ENCODE measurements at places on chromosomes 6 and 20. TPM values are rescaled to one million over a fixed set of nuclear protein-coding genes. Genes with fewer than 3 reads are reported as not detected.

DNA sequence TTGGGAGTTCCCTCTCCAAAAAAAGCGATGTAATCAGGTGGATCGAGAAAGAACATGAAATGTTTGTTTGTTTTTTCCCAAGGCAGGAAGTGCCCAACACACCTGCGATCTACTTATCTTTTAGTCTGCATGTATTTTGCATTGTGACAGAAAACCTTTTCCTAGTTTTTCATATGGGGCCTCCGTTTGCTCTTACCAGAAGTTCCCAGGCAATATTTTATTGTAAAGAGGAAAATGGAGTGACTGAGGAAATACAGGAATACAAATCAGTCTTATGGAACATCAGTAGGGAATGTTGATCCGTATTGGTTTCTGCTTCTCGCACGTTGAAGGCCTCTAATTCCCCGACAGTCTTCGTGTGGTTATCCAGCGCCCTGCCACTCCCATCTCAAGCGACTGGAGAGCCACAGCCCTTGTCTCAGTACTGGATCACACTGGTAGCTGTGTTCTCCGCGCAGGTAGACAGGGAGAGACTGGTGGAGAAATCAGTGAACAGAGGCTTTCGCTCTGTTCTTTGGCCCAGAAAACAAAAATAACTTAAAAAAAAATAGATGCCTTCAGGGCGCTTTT lies 107.4 kb downstream of the TRIM27 start:
- DNase-seq: no peak

- DNase-seq: no peak
Measured at GRCh38 chr6:142562865-142563264, 261.1 kb downstream of the ADGRG6 start.

GRCh38 chr6:138302554-138302953 lies 75.2 kb upstream of the SMIM28 start:
- no peak for DNase-seq

GRCh38 chr20:37362821-37363220 lies 16.9 kb downstream of the SRC start:
- no peak for DNase-seq

- no peak for DNase-seq
Measured at GRCh38 chr6:135985471-135985870, 134.0 kb downstream of the PDE7B start.

- no peak for DNase-seq
Measured at GRCh38 chr6:13298446-13298845, 29.9 kb downstream of the TBC1D7 start.

- DNase-seq: no peak
Measured at GRCh38 chr6:140546640-140547039, 1172.2 kb upstream of the CITED2 start.

DNA sequence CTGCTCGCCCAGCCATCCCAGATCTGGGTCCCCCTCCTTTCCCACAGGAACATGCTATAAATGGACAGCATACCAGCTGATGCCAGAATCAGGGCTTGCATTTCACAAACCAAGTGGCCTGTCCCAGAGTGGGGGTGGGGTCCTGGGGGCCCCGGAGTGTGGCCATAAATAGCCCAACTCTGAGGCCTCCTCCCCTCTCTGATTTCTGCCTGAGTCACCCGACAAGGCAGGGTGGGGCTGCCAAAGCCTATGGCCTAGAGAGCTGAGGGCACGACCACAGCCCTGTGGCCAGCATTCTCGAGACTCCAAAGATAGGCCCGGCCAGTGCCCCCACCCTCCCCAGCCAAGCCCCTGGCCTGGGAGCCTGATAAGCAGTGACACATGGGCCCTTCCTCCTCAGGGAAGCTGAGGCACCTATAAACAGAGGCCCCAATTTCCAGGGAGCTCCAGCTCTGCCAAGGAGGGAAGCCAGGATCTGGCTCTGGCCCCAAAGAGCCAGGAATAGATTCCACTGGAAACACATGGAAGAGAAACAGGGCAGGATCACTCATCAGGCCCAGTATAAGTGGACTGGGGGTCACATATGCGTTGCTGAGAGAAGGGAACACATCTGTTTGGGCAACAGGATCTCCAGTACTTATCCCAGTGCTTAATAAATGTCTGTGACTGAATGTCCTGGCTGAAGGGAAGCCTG lies 20.3 kb downstream of the SNTA1 start:
- no peak for DNase-seq

GRCh38 chr20:38202153-38202981 lies 37.3 kb upstream of the TGM2 start:
- DNase-seq: no peak

DNA sequence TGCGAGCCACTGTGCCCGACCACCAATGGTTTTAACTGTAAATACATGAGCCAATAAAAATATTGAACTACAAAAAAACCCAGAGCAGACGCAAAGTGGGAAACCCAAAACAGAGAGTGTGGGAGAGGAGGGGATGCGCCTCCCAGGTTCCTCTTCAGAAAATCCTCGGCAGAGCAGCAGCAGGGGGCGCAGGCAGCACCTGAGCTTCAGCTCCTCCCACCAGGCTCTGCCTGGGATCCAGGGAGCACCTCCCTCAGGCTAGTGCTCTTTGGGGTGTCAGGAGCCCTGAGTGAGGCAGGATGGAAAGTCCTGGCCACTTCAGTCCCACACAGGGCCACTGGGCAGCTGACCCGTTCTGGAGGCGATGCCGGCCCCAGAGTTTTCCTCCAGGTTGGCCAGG lies 536.9 kb upstream of the CDH4 start:
- peak; percentile 9 for DNase-seq

DNA sequence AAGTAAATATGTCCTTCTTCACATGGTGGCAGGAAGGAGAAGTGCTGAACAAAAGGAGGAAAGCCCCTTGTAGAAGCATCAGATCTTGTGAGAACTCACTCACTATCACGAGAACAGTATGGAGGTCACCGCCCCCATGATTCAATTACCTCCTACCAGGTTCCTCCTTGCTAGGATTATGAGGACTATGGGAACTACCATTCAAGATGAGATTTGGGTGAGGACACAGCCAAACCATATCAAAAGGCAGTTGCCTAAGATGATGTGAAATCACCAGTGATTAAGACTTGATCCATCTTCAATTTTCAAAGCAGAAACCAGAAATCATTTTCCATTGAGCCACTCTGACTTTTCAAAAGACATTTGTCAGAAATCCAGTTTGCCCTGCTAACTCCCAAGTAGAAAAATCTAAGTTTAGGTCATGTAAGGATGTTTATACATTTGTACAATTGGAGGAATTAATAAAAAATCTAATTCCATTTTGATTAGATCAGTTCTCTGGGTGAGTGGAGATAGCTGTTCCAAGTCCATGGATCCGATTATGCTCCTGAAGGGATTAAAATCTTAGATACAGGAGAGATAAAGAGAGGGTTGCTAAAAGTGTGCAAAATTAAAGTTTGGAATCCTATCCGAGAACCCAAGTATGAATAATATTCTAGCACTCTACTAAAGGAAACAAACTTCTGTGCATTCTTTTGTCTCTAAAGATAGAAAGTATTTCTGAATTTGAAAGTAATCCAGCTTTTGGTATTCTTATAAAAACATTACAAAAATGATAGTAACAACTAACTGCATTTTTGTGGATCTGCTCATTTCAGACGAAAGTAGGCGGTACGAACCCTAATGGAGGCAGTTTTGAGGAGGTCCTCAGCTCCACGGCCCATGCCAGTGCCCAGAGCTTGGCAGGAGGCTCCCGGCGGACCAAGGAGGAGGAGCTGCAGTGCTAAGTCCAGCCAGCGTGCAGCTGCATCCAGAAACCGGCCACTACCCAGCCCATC lies 39.5 kb downstream of the HDDC2 start:
- DNase-seq: no peak

- no peak for DNase-seq
Measured at GRCh38 chr6:148839044-148839443, 92.2 kb downstream of the UST start.

DNA sequence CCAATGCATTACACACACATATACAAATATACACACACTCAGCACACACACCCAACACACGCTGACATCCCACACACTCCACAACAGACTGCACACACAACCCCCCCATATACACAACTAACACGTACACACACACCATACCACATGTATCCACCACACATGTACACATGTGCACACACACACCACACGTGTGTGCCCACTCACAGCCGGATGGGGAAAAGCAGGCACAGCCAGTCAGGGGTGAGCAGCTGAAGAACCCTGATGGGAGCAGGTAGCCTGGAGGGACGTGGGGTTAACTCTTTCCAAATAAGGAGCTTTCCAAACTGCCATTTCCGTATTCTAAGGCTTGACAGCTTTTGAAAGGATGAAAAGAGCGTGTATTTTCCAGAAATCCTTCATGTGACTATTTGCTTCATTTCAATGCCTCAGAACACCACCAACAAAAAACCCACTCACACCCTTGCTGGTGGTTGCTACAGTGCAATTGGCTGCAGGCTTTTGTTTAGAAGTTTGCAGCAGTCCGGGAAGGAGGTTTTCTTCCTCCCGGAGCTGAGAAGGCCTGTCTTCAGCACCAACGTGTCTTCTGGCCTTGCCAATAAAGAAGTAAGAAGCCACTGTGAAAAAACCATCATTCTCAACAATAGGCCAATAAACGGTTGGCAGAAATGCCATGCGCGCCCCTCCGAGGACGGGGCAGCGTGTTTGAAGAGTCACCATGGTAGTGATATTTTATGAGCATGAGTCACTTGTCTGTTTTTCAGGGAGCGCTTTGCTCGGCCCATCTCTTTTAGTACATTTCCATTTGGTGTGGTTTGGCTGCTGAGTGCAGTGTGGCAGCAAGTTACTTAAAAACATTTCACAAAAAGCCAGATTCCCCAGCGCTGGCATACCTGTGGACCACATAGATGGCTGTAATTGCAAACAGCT lies 131.3 kb upstream of the GMDS start:
- no peak for DNase-seq

- DNase-seq: no peak
Measured at GRCh38 chr20:48349656-48350055, 478.1 kb downstream of the PREX1 start.

GRCh38 chr6:124237911-124238310 lies 434.2 kb downstream of the NKAIN2 start:
- DNase-seq: no peak

DNA sequence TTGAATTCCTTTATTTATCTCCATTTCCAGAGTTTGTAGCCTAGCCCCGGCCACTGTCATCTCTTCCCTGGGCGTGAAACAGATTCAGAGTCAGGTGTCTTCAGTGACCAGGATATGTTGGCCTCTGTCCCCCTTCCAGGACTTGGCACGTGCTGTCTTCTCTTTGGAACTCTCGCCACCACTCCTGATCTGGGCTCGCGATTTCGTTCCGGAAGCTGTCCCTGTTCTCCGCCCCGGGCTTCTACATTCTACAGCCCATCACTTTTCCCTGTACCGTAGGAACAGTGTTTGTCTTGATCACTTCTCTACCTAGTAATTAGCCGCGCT lies 739 bp downstream of the GSS start:
- DNase-seq: peak; percentile 59

DNA sequence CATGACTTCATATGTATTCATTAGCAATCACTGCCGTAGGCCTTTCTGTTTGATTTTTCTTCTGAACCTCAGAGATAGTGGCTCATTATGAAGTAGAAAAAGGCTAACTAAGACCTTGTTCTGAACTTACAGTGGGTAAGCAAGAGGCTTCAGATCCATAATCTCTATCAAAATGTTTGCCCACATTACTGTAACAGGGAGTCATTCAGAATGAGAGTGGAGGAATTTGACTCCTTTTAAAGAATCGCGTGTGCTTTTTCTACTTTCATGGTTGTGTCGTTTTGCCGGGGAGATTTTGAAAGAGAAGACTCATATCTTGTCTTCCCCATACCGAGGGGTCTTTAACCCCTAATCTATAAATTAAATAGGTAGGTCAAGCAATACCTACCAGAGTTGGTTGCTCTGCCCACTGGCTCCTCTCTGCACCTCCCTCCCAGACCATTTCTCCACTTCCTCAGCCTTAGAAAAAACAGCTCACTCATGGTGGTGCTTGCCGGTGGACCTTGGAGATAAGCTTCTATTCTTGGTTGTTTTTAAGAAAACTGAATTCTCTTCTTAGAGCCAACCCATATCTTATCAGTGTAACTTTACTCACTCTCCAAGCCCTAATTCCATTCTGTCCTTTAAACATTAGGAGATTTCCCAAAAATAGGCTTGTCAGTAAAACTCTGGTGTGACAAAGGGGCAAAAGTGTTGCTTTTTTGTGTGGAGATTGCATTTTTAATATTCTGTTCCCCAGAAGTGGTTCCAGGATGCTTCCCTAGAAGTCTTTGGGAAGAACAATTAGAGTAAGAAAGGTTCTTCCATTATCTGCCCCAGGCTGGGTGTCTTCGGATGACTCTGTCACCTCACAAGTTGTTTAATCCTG lies 56.6 kb downstream of the E2F3 start:
- no peak for DNase-seq

GRCh38 chr6:167210375-167211294 lies 52.9 kb upstream of the GPR31 start:
- DNase-seq: peak; percentile 53

- DNase-seq: no peak
Measured at GRCh38 chr6:137764464-137764863, 102.6 kb upstream of the TNFAIP3 start.

DNA sequence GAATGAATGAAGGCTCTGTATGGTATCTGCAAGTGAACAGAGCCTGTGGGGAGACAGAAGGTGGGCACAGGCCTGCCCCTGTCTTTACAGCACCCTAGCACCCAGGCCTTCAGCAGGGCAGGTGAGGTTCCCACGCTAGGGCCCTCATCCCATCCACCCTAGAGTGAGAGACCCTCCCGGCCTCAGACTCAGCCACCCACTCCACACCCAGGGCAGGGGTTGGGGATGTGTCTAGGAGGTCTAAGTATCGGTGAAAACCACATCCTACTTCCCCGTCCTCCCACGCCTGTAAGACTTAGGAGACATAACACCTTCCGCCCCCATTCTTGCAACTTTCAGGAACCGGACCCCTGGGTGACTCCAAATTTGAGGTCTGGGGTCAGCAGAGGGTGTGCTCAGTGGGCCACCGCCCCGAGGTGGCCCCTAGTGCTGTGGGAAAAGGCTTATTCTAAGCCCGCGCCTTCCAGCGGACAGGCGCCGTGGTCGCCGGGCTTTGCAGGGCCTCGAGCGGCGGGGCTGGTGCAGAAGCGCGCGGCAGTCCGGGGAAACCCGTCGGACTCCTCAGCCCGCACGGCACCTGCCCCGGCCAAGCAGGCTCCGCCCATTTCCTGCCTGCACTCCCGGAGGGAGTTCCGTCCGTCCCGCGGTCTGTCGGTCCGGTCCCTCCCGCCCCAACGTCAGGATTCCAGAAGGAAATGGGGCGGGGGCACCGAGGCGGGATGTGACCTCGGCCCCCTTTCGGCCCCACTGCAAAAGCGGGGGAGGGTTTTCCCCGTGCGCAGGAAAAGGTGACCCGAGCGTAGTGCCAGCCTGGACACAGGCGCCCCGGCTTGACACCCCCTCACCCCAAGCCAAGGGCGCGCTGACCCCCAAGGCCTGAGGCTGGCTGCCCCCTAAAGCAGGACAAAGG lies 868 bp downstream of the SAMD10 start:
- peak; percentile 79 for DNase-seq

- DNase-seq: peak; percentile 38
Measured at GRCh38 chr20:35091816-35092523, 637 bp downstream of the TRPC4AP start.

CLPSL2 gene
- polyA plus RNA-seq: not detected

ETV7 gene
- polyA plus RNA-seq: 0.31 TPM

SCRT2 gene
- not detected for polyA plus RNA-seq

VGLL2 gene
- polyA plus RNA-seq: 0.02 TPM

GJA1 gene
- polyA plus RNA-seq: 23.5 TPM

MTHFD1L gene
- polyA plus RNA-seq: 36.7 TPM

NDRG3 gene
- 20.5 TPM for polyA plus RNA-seq

MUC22 gene
- 0.13 TPM for polyA plus RNA-seq

HUS1B gene
- 0.30 TPM for polyA plus RNA-seq

SNAP25 gene
- polyA plus RNA-seq: 42.4 TPM
